ENCODE measurements at places on chromosomes 12 and 14.

DNA sequence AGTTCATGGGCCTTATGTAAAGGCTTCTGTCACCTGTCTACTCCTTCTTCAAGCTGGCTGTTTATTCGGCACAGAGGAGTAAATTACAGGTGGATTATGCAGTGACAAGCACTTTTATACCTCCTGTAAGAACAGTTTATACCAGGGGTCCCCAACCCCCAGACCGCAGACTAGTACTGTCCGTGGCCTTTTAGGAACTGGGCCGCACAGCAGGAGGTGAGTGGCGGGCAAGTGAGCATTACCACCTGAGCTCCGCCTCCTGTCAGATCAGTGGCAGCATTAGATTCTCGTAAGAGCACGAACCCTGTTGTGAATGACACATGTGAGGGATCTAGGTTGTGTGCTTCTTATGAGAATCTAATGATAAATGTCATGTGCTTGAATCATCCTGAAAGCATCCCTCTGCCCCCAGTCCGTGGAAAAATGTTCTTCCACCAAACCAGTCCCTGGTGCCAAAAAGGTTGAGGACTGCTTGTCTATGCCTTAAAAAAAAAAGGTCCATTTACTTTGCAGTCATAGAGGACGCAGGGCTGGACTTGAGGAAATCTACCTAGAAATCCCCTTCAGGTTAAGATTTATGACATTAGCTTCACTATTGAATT is 78.8 kb downstream of the ETV6 start:
- DNase-seq: no peak

GRCh38 chr12:22190-22529 is 44.4 kb upstream of the IQSEC3 start:
- DNase-seq: no peak

DNA sequence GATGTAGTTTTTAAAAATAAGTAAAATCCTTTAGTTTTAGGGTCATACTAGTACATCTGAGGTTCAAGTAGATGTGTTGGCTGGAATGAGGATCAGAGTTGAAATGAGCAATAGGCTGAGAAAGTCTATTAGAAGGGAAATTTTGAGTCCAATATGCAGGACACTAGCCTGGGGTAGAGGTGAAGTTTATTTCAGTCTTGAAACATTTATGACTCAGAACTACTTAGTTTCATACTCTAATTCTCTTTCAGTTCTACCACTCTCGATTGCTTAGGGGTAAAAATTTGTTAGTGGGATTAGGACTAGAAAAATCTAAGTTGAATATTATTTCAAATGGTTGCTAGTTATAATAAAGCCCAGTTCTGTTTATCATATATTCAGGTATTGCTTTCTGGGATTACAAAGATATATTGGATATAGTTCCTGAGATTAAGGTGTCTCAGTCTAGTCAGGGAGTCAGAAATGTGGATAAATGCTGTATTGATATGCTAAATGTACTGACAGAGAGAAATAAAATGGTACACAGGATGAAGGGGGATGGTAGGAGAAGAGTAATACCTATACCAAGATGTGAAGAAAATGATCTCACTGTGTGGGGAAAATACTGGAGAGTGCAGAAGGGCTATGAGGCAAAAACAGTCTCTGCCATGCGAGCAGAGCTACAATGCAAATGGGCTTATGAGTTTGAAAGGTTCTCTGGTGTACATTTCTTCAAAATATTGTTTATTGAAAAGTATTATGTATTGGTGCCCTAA is 395.8 kb upstream of the FBXO33 start:
- no peak for DNase-seq

GRCh38 chr14:51317373-51317772 is 77.3 kb downstream of the TMX1 start:
- DNase-seq: no peak

GRCh38 chr14:96888158-96888557 is 91.0 kb downstream of the VRK1 start:
- no peak for DNase-seq

- DNase-seq: no peak
Measured at GRCh38 chr12:81779216-81779615, 20.1 kb upstream of the PPFIA2 start.

DNA sequence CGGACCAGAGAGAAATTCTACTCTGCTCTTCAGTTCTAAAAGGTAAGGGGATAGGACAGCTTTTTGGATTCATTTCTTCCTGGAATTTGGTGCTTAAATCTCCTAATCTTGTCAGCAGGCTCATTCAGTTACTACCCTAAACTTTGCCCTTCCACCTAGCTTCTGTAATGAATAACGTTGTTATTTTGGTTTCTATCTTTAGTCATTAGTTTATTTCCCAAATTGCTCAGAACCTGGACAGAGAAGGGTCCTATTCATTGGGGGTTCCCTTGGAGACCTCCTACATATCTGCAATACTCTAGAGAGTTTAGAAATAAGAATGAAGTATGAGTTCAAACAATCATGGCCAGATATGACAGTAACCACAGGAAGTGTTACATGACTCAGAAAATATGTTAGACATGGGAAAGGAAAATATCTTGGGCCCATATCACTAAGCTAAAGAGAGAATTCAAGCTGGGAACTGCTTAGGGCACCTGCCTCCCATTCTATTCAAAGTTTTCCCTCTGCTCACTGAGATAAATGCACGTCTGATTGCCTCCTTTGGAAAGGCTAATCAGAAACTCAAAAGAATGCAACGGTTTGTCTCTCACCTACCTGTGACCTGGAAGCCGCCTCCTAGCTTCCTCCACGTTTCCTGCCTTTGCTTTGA is 87.9 kb downstream of the GAS2L3 start:
- DNase-seq: no peak

DNA sequence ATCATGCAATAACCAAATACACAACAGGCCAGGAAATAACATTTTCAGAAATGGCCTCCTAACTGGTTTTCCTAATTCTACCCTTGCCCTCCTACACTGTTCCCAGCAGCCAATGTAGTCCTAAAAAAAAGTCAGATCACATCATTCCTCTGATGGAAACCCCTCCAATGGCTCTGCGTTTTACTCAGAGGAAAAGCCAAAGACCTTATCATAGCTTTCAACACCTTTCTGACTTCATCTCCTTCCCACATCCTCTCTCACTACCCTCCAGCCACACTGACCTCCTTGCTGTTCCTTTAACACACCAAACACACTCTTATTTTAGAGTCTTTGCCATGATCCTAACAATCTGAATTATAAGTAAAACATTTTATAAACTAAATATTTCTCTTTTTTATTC is 1.1 kb downstream of the MED6 start:
- DNase-seq: no peak

GRCh38 chr12:100159391-100160104 is 16.9 kb upstream of the BLTP3B start:
- no peak for DNase-seq

DNA sequence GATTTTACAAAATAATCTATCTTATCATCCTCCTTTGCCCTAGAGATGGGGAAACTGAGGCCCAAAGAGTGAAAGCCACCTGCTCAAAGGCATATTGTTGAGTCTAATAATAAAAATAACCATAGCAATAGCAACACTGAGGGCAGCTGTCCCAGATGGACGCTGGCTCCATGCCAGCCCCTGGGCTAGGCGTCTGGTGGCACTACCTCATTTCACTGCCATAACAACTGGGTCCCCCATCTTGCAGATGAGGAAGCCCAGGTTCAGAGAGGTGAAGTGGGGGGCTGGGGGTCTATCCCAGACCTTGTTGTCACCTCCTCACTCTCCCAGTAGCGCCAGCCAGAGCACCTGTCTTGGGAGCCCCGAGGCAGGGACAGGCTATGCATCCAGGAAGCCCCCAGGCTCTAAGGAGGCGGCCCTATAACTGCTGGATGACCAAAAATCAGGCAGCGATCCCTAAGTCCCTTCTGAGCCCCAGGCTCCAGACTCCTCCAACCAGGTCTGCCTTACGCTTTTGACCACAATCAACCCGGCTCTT is 12.8 kb downstream of the BDKRB2 start:
- DNase-seq: peak; percentile 64

GRCh38 chr12:85784096-85784720 is 52.0 kb downstream of the RASSF9 start:
- no peak for DNase-seq

GRCh38 chr12:1291601-1292332 is 300.7 kb downstream of the ERC1 start:
- DNase-seq: no peak

DNA sequence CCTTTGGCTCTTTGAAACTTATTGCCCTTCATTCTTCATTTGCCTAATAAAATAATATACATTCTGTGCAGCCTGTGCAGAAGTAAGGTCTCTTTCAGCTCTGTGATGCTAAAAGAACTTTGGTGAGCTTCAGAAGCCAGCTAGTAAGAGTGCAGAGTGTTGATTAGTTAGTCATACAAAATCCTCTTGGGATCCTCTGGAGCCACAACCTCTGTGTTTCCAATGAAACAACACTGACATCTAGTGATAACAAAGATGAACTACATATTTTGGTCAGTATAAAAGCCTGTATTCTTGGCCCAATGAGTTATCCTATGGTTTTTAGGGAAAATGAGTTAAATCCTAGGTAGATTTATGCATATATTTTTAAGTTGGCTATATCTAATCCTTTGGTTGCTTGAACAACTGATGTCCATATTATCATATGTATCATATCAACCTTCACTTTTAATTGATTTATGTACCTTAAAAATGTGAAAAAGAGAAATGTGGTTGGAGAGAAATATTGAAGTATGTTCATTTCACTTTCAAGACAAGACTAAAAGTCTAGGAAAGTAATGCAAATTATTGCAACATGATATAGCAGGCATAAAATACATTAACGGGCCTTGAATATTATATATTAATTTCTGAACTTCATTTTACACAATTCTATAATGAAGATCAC is 158.4 kb downstream of the KLHL28 start:
- peak; percentile 30 for DNase-seq

GRCh38 chr14:54754623-54755386 is 147.8 kb downstream of the GCH1 start:
- no peak for DNase-seq

- no peak for DNase-seq
Measured at GRCh38 chr12:69534389-69534822, 50.9 kb upstream of the CCT2 start.

- DNase-seq: no peak
Measured at GRCh38 chr12:47145188-47145587, 65.4 kb upstream of the AMIGO2 start.

DNA sequence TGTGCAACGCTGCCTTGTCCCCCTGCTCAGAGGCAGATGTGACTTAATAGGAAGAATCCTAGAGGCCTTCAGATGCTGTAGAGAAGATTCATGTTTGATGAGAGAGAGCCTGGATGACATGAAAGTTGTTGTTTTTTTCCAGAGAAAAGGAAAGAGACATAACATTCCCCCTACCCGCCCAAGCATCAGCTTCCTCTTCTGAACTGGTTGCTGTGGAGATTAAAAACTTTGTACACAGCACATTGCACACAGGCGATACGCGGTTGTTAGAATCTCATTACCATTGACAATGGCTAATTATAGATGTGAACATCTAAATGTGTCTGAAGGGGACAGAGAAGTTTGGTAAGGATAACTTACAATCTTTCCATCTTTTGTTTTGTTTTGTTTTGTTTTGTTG is 13.6 kb upstream of the ETFBKMT start:
- no peak for DNase-seq

- no peak for DNase-seq
Measured at GRCh38 chr12:52401526-52401925, 4.6 kb downstream of the KRT82 start.

DNA sequence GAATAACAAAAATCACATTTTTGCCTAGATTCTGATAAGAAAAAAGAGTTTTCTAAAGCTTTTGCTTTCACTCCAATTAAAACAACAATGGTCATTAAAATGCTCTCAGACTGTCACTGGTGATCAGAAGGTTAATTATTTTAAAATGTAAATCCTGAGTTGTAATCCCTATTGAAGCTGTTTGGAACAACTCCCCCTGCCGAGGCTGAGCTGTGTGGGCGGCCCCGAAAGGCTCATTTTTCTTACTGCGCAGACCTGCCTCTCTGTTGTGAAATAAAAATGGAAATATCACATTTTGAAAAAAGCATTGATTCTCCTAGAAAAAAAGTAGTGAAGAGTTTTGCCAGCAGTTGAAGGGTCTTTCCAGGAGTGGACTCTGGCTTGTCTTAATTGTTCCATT is 174.8 kb upstream of the CDKN3 start:
- DNase-seq: no peak

DNA sequence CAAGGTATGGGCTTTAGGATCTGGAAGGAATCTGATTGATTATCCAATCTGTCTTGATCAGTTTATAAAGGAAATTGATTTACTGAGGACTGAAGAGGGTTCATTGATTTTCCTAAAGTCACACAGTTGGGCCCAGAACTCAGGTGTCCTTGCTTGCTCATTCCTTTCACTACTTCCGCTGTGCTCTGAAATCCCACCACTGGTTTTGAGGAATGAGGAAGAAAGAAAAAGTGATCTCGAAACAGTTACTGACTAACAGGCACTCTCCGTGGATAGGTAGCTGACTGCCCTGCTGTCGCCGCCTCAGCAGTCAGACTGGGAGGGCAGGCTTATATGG is at the start of gene FITM1:
Gene FITM1 (plus strand): TSS at position 280 of the 337 bp plus-strand sequence. CDS start 905 bp downstream, outside the sequence.
- no peak for DNase-seq

GRCh38 chr12:18578191-18578590 is 159.6 kb downstream of the PLCZ1 start:
- DNase-seq: no peak

- no peak for DNase-seq
Measured at GRCh38 chr12:52691076-52691840, 11.1 kb upstream of the KRT1 start.

DNA sequence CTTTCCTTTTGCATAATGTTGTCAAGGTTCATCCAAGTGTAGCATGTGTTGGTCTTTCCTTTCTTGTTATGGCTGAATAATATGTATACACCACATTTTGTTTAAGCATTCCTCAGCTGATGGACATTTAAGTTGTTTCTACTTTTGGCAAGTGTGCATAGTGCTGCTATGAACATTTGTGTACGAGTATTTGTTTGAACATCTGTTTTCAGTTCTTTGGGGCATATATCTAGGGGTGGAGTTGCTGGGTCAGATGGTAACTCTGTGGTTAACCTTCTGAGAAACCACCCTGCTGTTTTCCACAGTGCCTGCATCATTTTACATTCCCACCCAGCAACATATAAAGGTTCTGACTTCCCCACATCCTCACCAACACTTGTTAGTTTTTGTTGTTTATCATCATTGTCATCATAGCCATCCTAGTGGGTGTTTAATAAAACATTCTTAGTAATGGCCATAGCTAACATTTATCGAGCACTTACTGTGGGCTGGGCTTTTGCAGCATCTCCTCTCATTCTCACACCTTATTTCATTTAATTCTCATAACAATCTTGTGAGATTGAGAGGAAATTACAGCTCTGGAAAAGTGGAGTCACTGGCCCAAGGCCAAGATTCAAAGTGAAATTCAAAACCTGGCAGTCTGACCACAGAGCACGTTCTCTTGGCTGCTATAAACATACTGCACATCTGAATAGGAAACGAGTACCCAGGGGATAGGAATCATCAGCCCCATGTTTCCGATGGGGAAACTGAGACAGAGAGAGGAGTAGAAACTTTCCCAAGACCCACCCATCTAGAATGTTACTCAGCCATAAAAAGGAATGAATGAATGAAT is 193.6 kb downstream of the KSR2 start:
- DNase-seq: no peak

- no peak for DNase-seq
Measured at GRCh38 chr12:1702713-1703112, 11.8 kb downstream of the ADIPOR2 start.
